ENCODE measurements at places on chromosomes 16 and 17.
A peak's percentile ranks its signal among the peaks of the same experiment; 100 is the strongest.

- peak; percentile 69 for DNase-seq
These were observed at the start of gene UNKL for GRCh38 chr16:1414532-1415260. Gene UNKL (minus strand): TSS chr16:1414704. CDS start chr16:1414691, 13 bp downstream.

- no peak for DNase-seq
These were observed 55.7 kb downstream of the TOX3 start for GRCh38 chr16:52491216-52491615.

DNA sequence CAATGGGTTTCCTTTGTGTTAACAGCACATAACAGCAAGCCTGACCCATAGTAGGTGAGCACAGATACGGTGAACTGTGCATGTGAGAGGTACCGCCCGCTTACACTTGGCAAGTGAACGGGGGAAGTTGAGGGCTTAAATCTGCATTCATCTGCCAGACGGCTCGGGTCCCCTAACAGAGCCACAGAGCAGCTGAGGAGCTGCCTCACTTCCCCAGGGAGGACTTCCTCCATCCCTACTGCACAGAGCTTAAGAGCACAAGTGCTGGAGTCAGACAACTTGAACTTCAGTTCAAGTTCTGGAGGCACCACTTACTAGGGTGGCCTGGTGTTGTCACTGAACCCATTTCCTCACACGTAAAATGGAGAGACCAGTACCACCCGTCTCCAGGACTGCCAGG is 13.4 kb downstream of the RAB5C start:
- DNase-seq: no peak

DNA sequence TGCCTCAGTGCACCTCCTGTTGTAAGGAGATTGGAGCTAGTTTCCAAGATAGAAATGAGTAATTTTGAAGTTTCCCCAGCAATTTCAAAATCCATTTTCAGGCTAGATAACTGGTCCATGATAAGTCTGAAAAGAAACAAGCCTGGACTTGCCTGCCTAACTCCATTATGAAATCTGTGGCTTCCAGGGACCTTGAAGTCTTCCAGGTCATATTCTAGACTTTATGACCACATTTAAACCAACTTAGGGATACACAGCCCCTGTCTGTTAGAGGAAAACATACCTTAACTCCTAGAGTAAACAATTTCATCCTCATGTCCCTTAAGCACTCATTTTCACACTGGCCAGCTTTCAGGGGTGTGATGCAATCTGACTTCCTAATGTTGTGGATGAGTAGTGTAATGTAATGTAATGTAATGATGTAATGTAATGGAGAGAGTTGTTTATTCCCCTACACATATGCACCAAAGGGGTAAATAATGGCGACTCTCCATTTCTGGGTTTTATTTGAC is 96.7 kb upstream of the FAM20A start:
- DNase-seq: no peak

GRCh38 chr17:35448214-35448898 is at the start of gene SLFN13:
Gene SLFN13 (minus strand): TSS chr17:35448766. CDS start chr17:35445680, 3,086 bp downstream.
- peak; percentile 75 for DNase-seq
